Purkinje cell (primary cell): ENCODE measurements at places on chromosomes 13 and 19. TPM values are rescaled to one million over a fixed set of nuclear protein-coding genes. Genes with fewer than 3 reads are reported as not detected.

CADM4 gene
- polyA plus RNA-seq: 4.4 and 12.0 TPM in 2 replicates

OR7D2 gene
- not detected in 2 replicates for polyA plus RNA-seq

ZNF582 gene
- 4.0 and 15.3 TPM in 2 replicates for polyA plus RNA-seq

PTPRH gene
- polyA plus RNA-seq: 1.0 TPM in 1 of 2 replicates, not detected in the other

ZNF763 gene
- 0.99 and 2.5 TPM in 2 replicates for polyA plus RNA-seq

BCL3 gene
- 0.70 and 5.7 TPM in 2 replicates for polyA plus RNA-seq

CGB8 gene
- polyA plus RNA-seq: not detected in 2 replicates

HSPB6 gene
- polyA plus RNA-seq: 0.50 TPM in 1 of 2 replicates, not detected in the other

SSC5D gene
- 0.05 TPM in 1 of 2 replicates, not detected in the other for polyA plus RNA-seq

LGALS14 gene
- polyA plus RNA-seq: not detected in 2 replicates

ZNF223 gene
- 9.5 and 11.2 TPM in 2 replicates for polyA plus RNA-seq

NLRP9 gene
- not detected in 2 replicates for polyA plus RNA-seq

GPR183 gene
- 0.32 TPM in 1 of 2 replicates, not detected in the other for polyA plus RNA-seq

CAPN12 gene
- 1.8 and 4.4 TPM in 2 replicates for polyA plus RNA-seq

CHST8 gene
- 0.78 and 1.9 TPM in 2 replicates for polyA plus RNA-seq

SPC24 gene
- polyA plus RNA-seq: 1.0 TPM in 1 of 2 replicates, not detected in the other

COL4A2 gene
- polyA plus RNA-seq: 57.6 and 123 TPM in 2 replicates

DAND5 gene
- not detected in 2 replicates for polyA plus RNA-seq

PSG3 gene
- not detected in 2 replicates for polyA plus RNA-seq

FUT2 gene
- polyA plus RNA-seq: 0.13 and 0.17 TPM in 2 replicates

ZNF667 gene
- 15.0 and 15.1 TPM in 2 replicates for polyA plus RNA-seq

ABHD13 gene
- polyA plus RNA-seq: 16.1 and 18.6 TPM in 2 replicates

LRP3 gene
- polyA plus RNA-seq: 0.12 TPM in 1 of 2 replicates, not detected in the other

TRPM4 gene
- polyA plus RNA-seq: 0.55 and 2.0 TPM in 2 replicates

FGF22 gene
- polyA plus RNA-seq: 0.26 TPM in 1 of 2 replicates, not detected in the other

ZNF728 gene
- 7.4 and 21.9 TPM in 2 replicates for polyA plus RNA-seq

AZU1 gene
- polyA plus RNA-seq: not detected in 2 replicates

TDRD3 gene
- 23.5 and 24.2 TPM in 2 replicates for polyA plus RNA-seq

RPL18A gene
- polyA plus RNA-seq: 279 and 299 TPM in 2 replicates
